Stimulated activated CD8-positive, alpha-beta memory T cell treated with anti-CD3 and anti-CD28 coated beads, Interleukin-4, amount 100 ng/mL, for 1 hour (primary cell): ENCODE measurements at places on chromosomes 2 and 18.
A peak's percentile ranks its signal among the peaks of the same experiment; 100 is the strongest.

DNA sequence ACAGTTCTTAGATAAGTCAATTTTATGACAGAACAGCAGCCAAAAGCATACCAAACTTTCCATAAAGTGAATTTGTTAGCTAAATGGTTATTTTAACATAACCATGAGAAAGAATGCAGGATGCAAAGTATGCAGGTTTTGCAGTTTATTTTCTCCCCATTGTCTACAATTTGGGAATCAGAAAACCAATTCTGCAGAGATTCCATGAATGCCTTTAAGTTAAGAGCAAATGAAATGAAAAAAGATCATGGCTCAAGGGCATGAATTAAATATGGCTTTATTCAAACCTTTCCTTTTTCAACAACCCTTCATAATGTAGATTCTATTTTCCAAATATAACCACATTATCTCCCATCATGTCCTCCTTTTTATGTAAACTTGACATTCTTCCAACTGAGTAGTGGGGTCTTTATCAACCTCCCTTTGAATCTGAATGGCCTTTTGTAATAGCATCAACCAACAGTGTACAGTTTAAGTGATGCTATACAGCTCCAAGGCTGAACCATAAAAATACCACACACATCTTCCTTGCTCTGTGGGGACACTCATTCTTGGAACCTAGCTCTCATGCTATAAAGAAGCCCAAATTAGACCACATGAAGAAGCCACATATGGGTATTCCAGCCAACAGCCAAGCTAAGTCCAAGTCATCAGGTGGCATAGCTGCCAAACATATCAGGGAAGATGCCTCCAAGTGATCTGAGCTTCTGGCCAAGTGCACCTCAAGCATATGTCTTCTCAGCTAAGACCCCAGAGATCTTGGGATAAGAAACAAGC, 49.8 kb downstream of the PIAS2 start:
- DNase-seq = no peak

DNA sequence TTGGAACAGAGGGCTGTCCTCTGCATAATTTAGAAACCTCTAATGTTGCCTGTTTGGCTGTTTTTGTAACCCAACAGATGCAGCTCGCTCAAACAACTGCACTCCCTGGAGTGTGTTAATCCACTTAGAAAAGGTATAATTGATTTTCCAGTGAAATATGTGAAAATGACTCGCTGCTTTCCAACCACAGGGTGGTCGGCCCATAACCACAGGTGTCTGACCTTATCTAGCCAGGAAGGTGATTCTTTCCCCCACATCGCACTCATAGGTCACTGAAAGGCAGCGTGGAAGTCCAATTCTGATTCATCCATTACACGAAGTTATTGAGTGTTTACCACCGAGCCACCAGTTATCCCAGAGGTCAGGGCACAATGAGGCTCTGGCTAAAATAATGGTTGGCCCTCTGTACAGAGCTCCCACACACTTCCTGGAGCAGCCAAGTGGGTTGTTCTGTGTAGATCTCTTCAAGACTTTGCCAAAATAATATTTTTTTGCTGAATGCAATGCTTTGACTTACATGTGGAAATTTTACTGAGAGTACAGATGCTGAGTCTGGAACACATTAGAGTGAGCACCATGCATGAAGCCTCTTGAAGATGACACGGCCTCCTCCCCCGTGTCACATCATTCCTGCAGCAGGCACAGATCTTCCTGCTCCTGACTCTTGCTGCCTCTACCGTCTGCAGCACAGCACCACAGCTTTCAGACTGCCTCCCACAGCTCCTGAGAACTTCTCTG, 396.2 kb downstream of the ZNF516 start:
- no peak for DNase-seq

DNA sequence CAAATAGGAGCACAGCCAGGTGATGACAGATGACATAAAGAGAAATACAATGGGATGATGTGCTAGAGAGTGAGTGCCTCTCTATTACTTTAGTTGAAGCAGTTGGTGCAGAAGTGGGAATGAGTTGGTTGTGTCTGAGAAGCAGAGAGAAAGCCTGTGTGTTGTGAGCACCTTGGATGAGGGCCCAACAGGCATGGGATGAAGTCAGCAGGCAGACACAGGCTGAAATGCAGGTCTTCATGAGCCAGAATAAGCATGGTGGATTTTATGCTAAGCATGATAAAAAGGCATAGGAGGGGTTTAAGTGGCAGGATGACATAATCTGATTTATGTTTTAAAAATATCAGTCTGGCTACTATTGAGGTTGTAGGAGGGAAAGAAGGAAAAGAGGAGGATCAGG, 71.5 kb downstream of the KLHL14 start:
- DNase-seq = no peak

DNA sequence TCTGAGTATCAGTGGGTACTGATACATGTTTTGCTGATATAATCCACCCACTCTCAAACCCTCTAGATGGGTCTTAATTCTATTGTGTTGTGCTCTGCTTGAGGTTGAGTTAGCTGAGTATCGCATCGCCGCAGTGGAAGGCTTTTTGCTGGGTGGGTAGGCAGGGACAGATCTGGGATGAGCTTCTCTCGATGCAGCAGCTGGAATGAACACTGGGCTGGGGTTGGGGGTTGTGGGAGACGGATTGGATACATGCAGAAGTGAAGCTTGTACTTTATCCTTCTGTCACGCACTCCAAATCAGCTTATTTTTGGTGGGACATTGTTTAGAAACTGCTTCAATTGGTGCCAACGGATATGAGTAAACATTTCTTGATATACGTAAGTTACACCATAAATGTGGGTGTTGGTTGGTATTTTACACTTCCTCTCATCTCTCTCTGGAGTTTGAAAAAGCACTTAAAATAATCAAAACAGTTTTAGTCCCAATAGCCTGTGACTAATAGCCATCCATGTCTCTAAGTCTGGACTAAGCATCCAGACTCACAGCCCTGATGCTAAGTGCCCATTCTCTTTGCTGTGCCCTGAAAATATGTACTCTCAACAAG, 107.1 kb downstream of the POLE4 start:
- no peak for DNase-seq

- DNase-seq = no peak
Measured at GRCh38 chr2:231708773-231709635, 679 bp downstream of the PTMA start.

- no peak for DNase-seq
Measured at GRCh38 chr18:48064978-48065600, 134.6 kb upstream of the SMAD2 start.

DNA sequence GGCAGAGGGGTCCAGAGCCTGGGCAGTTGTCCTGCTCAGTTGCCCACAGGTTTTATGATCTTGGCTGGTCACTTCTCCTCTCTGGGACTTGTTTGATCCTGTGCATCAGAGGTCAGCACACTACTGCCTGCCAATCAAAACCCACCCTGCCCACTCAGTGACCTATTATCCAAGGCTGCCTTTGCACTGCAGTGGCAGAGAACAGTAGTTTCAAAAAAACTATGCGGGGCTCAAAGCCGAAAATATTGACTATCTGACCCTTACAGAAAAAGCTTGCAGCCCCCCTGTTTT, 218.2 kb downstream of the CYP26B1 start:
- DNase-seq = no peak

- DNase-seq = no peak
Measured at GRCh38 chr2:18645315-18645714, 55.9 kb upstream of the NT5C1B start.

- no peak for DNase-seq
Measured at GRCh38 chr2:217987391-217987790, 15.4 kb downstream of the TNS1 start.

DNA sequence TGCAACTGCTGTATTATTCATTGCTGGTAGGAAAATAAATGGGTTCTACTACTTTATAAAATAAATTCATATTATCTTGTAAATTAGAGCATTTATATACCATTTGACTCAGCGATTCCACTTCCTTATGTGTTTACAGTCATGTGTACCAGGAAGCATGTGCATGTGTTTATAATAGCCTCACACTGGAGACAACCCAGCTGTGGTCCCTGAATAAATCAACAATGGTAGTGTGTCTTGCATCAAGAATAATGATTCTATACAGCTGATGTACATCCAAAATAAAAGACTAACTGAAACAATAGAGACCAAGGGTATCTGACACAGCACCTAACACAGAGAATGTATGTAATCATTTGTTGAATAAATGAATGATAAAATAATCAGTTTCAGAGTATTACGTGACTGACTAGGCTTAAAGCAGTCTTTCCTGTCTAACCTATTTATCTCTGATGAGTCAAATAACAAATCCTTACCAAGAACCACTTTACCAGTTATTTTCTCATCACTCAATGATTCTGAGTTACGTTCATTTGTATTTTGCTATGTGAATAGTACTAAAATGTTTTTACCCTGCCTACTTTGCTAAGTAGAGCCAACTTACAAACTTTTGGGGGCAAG, 216.8 kb downstream of the UBE2E3 start:
- no peak for DNase-seq

DNA sequence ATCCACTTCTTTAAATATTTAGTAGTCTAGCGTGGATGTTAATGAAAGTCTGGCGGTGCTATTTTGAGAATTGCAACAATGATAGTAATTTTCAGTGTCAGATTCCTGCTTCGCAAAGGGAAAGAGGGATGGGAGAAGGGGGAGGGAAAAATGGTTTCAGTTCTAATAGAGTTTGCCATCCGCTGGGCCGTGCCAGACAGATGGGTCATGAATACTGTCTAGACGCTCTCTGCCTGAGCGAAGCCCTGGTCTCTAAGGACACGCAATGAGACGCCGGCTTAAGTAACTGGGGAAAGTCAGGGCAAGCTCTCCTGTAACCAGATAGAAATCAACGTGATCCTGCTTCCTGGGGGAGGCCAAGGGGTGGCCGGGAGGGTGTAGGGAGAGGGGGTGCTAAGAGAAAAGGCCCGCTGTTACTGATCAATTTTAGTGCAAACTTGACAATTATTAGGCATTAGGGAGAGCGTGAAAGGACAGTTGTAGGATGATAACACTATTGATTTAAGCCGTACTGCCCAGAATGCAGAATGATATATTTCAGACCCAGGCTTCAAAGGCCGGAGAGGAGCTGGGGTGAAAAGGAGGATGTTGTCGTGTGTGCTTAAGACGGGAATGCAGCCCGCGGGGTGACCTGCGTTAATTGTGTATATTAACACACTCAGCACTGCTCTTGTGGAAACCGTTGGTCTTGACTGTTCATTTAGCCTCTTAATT, 229.2 kb downstream of the LDLRAD4 start:
- DNase-seq = no peak

GRCh38 chr2:42138163-42139015, 30.8 kb upstream of the EML4 start:
- DNase-seq = no peak

- no peak for DNase-seq
Measured at GRCh38 chr2:23241611-23242245, 143.3 kb upstream of the KLHL29 start.

DNA sequence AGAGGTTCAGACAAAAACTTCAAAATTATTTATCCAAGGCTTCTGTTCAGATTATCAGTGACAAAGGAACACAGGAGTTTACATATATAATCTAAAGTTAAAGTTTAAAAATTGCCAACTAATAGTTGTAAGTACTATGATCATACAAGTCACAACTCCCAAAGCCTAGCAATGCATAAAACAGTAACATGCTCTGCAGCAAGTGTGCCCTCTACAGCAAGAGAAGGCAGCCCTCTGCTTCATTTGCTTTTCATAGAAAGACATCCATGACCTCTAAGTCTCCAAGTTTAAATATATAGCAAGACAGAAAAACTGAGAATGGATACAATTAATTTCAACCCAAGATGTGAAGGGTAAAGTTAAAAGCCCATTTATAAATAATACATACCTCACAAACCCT, 13.3 kb downstream of the RAB1A start:
- no peak for DNase-seq

- no peak for DNase-seq
Measured at GRCh38 chr2:216694082-216694825, 1.1 kb downstream of the IGFBP5 start.

DNA sequence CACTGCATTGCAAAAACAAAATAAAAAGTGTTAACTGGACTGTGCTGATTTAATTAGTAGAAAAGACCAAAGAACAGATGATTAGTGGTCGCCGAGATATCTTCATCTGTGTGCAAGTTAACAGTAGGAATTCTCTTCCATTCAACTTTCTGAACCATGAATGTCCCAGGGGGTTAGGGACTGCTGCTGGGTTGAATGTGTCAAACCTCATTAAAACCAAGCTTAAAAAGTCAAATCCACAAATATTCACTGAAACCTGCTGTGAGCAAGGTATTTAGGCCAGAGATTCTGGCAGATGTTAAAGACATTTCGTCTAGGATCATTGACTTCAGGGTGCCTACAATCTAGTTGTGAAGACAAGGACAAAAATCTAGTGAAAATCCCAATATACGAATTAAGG, 58.7 kb downstream of the STPG4 start:
- no peak for DNase-seq

DNA sequence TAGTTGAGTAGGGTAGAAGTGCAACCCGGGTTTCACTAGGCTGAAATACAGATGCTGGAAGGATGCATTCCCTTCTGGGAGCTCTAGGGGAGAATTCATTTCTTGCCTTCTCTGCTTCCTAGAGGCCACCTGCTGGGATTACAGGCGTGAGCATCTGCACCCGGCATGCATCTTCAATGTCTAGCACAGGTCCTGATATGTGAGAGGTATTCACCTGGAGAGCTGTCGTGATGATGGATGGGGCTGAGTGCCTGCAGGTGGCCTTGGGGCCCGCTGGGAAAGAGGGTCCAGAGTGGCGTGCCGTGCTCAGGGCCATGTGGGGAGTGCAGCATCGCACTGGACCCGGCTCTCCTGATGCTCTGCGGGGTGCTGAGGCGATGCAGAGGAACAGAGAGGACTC, 6.6 kb upstream of the NTSR2 start:
- DNase-seq = no peak

DNA sequence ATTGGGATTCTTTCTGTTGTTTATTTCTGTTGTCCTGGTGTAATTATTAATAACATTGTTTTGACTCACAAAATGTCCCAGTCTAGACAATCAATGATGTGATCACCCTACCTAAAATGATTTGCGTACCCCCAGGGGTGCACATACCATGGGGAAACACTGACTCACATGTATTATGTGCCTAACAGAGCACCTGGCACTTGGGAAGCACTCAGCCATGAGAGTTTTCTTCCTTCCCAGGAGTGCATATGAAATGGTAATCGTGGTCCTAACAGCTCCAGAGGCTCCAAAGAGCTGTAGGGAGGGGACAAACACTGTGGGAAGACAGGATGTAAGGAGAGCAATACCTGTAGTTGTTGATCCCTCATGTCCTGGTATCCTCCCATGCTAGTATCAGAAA, 187.8 kb upstream of the ERBB4 start:
- no peak for DNase-seq

GRCh38 chr18:39835303-39836030, 2119.6 kb upstream of the PIK3C3 start:
- no peak for DNase-seq

DNA sequence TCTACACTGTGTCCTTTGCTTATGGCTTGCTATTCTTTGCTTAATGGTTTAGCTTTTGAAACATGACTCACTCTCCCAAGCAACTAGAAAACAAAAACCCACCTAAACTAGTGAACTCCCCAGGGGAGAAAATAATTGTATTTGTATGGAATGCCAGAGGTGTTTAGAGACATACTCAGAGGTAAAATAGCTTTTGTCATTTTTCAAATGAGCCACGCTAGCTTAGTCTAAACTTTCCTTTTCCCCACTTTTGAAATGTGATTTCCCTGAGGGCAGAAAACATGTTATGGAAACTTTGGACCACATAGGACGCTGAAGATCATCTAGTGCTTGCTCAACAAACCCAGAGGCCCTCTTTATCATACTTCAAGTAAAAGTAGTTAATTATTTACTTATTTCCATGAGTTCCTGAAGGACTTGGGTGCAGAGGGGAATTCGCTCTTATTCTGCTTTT, 16.5 kb upstream of the CYTIP start:
- no peak for DNase-seq

GRCh38 chr18:52337276-52337675, 2.7 kb upstream of the DCC start:
- DNase-seq = no peak

- DNase-seq = peak; percentile 2
Measured at GRCh38 chr2:232761301-232761907, 15.0 kb downstream of the KCNJ13 start.
